ENCODE measurements at places on chromosomes 2 and 18. TPM values are rescaled to one million over a fixed set of nuclear protein-coding genes. Genes with fewer than 3 reads are reported as not detected.

The CRYGC gene
- not detected for polyA plus RNA-seq

- DNase-seq: no peak
- H3K4me3 ChIP-seq: no peak overlapping the region
- H3K27ac ChIP-seq: no peak overlapping the region
Observed at GRCh38 chr2:101337877-101338276, 29.4 kb upstream of the RNF149 start.

The TTC27 gene
- polyA plus RNA-seq: 4.8 TPM

DNA sequence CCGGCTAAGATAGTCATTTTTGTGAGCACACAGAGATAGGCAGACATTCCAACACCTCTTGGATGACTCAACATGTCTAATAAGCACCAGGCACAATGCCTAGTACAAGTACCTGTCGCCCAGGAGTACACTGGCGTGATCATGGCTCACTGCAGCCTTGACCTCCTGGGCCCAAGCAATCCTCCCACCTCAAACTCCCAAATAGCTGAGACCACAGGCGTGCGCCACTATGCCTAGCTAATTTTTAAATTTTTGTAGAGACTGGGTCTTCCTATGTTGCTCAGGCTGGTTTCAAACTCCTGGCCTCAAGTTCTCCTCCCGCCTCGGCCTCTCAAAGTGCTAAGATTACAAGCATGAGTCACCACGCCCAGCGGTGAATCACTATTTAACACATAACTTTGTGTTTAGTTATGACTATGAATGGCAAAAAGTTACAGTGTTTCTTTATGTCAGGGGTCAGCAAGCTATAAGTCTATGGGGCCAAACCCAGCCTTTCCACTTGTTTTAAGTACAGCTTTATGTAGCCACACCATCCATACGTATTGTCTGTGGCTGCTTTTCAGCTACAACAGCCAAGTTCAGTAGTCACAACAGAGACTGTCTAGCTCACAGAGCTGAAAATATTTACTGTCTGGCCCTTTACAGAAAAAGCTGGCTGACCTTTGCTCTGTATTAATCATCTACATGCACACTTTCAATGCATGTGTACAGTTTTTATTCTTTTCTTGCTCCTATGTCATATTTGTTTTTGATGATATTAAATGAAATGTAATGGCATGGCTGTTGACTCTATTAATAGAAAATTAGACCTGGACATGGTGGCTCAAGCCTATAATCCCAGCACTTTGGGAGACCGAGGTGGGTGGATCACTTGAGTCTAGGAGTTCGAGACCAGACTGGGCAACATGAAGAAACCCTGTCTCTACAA is 18.7 kb downstream of the ORC2 start:
- no peak overlapping the region for H3K27ac ChIP-seq
- H3K4me1 ChIP-seq: no peaks in the 10 kb centered on the region
- H3K4me3 ChIP-seq: no peak overlapping the region
- no peaks in the 10 kb centered on the region for H3K27me3 ChIP-seq
- DNase-seq: no peak

DNA sequence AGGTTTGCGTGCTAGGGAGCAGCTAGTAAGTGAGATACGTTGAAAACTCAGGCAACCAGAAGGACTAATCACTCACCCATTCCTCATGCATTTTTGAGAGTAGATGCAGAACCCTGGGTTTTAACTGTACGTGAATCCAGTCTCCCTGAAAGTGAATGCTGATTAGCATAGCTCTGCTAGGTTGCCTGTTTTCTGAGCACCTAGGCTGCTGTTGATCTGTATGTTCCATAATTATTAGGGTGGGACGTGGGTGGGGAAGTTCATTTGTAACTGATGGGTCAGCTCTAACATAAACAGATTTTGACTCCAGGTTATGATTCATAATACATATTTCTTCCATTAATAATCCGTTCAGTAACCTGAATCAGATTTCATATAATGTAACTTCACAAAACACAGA is 379.0 kb upstream of the FANCL start:
- no peaks in the 10 kb centered on the region for H3K27me3 ChIP-seq
- H3K36me3 ChIP-seq: no peaks in the 10 kb centered on the region
- no peaks in the 10 kb centered on the region for H3K4me1 ChIP-seq
- no peak overlapping the region for H3K27ac ChIP-seq

DNA sequence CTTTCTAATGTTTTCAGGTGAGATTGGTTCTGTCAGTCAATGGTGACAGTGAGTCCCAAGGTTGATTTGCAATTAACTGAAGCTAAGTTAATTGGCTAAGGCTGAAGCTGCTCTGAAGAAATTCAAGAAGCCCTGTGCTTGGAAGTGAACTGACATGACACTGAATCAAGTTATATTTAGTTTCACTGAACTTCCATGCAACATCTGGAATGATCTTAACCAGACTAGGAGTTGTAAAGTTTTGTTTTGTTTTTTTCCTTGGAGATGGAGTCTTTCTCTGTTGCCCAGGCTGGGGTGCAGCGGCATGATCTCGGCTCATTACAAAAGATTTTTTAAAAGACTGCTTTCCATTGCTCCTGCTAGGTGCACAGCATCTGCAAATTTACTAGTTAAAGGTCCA is 11.4 kb downstream of the SERPINB5 start:
- H3K27ac ChIP-seq: no peak overlapping the region

DNA sequence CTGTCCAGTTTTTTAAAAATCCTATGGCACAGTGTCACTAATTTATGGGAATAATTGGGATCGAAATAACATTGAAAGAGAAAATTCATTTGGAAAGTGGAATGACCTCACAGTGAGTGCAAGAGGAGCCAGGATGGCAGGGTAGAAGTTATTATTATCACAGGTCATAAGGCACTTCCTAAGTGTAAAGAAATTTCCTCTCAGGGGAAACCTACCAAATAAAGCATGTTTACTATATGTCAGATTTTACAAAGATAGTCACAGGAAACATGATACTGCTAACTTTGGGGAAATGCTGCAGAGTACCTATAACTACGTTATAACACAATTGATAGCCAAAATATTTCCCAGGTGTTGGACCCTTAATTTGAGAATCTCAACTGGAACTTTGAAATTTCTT is 226.3 kb upstream of the SMAD7 start:
- no peaks in the 10 kb centered on the region for H3K4me1 ChIP-seq
- no peak for DNase-seq
- H3K36me3 ChIP-seq: no peaks in the 10 kb centered on the region
- no peak overlapping the region for H3K27ac ChIP-seq

- no peaks in the 10 kb centered on the region for H3K27me3 ChIP-seq
- no peak overlapping the region for H3K4me3 ChIP-seq
- no peaks in the 10 kb centered on the region for H3K4me1 ChIP-seq
- H3K27ac ChIP-seq: no peak overlapping the region
Observed at GRCh38 chr2:158599609-158600008, 142.9 kb downstream of the PKP4 start.

- H3K4me3 ChIP-seq: no peak overlapping the region
- no peak overlapping the region for H3K27ac ChIP-seq
- no peaks in the 10 kb centered on the region for H3K36me3 ChIP-seq
- H3K27me3 ChIP-seq: no peaks in the 10 kb centered on the region
Observed at GRCh38 chr18:37712776-37713175, 147.2 kb upstream of the CELF4 start.

DNA sequence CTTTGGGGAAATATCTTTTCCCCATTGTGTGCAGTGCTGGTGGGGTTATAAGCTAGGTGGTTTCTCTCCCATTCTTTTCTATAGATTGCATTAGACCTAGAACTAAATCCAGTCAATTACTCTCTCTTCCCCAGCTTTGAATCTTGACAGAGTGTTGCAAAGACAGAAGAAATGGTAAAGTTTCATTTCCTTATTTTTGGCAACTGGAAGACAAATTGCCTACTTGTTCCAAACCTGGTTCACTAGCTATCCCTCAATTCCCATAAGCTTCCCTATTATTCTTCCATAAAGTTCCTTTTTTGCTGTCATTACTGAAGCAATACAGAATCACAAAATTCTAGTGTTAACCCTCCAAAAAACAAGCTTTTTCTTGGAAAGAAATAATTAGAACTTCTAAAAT is 94.0 kb upstream of the ITGA4 start:
- H3K36me3 ChIP-seq: no peaks in the 10 kb centered on the region
- H3K27ac ChIP-seq: no peak overlapping the region
- H3K27me3 ChIP-seq: no peaks in the 10 kb centered on the region
- H3K4me1 ChIP-seq: peaks cover 19% of the 10 kb centered on the region
- H3K4me3 ChIP-seq: no peak overlapping the region

- H3K36me3 ChIP-seq: no peaks in the 10 kb centered on the region
- no peak overlapping the region for H3K4me3 ChIP-seq
- DNase-seq: no peak
- H3K27ac ChIP-seq: no peak overlapping the region
- H3K27me3 ChIP-seq: no peaks in the 10 kb centered on the region
Observed at GRCh38 chr18:64271246-64271645, 122.4 kb upstream of the LINC00305 start.

The LBH gene
- polyA plus RNA-seq: 1.1 TPM

GRCh38 chr2:232139786-232140562 is 178.5 kb downstream of the DIS3L2 start:
- no peaks in the 10 kb centered on the region for H3K4me1 ChIP-seq
- H3K27me3 ChIP-seq: no peaks in the 10 kb centered on the region
- H3K36me3 ChIP-seq: peaks cover 10% of the 10 kb centered on the region
- H3K27ac ChIP-seq: no peak overlapping the region
- DNase-seq: no peak

The NRBP1 gene
- 102 TPM for polyA plus RNA-seq

All from CD14-positive monocyte (primary cell).